CD4-positive, alpha-beta T cell treated with Interleukin-12 subunit alpha and Interleukin-12 subunit beta, for 1 hour (primary cell): ENCODE measurements at places on chromosomes 13 and 19.

DNA sequence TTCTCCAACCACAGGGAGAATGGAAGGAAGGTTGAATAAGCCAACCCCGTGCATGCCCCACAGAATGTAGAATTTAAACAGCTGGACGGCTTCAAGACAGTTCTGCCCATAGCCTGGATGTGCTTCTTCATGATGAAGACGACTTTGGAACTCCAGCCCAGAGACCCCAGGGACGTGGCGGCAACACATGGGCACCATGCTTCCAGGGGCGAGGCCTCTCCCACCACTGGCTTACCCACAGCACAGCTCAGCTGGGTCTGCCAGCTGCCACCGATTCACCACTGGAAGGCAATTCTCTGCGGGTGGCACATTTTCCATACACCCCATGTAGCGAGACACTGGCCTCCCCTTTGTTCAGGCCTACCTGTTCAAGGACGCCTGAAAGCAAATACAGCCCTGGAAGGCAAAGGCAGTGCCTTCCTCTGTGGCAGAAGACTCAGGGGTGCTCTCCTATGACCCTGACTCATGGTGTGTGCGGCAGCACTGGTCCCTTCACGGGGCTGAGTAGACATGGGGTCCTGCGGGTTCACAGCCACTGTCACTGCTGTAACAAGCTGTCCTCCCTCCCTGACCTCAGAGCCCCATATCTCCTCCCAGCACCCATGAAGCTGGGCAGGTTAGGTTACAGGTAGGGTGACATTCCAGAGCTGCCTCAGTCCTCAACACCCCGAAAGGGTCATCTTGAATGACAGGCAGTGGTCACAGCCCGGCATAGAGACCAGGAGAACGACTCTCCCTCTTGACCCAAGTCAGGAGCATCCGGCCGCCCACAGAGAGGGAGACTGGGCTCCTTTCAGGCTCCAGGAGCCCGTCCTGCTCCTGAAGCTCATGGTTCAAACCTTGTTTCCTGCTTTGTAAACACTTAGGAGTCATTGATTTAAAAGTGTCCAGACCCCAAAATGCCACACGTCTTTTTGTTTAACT is 72.7 kb downstream of the SPACA7 start:
- no peak for DNase-seq

DNA sequence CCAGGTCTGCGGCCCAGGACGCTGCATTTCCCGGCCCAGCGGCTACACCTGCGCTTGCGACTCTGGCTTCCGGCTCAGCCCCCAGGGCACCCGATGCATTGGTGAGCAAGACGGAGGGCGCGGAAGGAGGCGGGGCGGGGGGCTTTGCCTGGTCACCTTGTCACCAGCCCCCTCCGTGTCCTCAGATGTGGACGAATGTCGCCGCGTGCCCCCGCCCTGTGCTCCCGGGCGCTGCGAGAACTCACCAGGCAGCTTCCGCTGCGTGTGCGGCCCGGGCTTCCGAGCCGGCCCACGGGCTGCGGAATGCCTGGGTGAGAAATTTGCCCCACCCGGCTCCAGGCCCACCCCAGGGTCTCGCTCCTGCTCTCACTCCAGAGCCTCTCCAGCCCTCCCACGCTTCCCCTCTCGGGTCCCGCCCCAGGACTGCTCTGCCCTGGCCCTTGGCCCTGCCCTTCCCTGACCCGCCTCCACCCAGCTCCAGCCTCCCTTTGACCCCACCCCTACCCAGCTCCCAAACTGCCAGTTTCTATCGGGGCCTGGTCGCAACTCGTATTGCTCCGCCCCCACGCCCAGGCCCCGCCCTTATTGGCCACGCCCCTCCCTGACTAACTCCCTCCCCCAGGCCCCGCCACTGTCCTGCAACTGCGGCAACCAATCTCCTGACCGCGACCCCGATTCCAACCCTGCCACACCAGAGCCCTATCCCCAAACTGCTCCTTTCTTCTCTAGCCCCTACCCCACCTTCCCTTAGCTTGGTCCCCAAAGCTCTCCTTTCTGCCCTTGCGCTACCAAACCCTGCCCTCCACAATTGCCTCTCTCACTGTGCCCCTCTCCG is 8.6 kb downstream of the LTBP4 start:
- peak; percentile 89 for DNase-seq

DNA sequence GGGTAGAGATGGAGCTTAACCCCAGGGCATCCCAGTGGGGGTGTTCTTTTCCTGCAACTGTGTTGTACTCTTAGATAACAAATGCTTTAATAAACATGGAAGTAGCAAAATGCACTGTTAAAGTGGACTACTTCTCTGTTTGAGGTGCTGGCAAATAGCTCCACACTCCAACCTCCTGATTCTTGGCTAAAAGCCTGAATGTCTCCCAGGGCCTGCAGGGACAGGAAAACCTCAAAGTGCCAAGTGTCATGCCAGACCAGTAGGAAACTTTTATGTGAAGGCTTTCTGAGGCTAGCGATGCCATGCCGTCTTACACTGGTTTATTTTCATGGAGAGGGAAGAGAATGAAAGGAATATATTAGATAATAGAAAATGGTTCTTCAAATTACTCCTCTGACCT is 6.8 kb downstream of the FREM2 start:
- no peak for DNase-seq

- DNase-seq: no peak
These were observed 5.9 kb upstream of the PLAUR start for GRCh38 chr19:43675906-43676305.

DNA sequence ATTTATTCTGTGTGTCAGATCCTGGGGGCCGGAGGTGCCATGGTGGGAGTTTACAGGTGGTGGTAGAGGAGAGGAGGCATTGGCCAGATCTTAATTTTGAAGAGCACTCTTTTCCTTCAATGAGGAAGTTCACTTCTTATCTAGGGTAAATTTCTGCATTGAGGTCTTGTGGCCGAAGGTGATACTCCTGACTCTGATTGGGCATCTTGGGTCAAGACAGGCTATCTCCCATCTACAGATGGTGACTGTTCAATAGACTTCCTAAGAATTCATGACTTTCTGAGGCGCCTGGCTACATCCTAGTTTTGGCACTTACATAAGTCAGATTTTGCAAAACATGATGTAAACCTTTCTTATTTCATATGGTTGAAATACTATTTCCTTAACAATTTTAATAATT is 135.2 kb downstream of the SUCLA2 start:
- no peak for DNase-seq

DNA sequence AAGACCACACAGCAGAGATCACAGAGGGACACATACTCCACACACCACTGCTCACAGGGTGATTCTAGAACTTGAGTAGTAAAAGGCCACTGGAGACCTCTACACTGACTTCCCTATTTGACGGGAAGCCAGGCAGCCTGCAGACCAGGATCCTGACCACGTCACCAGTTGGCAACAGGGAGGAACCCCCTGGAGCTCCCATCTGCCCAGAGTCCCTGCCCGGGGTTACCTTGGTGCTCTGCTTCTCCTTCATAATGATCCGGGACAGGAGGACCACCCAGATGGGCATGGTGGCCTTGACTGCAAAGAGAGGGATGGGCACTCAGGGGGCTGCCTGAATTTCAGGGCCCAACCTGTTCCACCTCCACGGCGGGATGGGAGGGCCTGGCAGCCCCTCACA is 932 bp downstream of the SLC35E1 start:
- no peak for DNase-seq

DNA sequence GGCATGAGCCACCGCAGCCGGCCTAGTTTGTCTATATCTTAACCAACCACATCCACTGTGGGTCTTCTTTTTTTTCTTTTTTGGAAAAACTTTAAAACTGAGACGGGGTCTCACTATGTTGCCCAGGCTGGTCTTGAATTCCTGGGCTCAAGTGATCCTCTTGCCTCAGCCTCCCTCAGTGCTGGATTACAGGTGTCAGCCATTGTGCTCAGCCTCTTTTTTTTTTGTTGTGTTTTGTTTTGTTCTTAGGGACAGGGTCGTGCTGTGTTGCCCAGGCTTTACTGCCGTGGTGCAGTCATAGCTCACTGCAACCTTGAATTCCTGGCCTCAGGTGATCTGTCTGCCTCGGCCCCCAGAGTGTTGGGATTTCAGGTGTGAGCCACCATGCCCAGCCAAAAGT is 7.4 kb downstream of the SNRNP70 start:
- DNase-seq: no peak

GRCh38 chr13:88736026-88736425 is 1064.9 kb downstream of the SLITRK5 start:
- no peak for DNase-seq

DNA sequence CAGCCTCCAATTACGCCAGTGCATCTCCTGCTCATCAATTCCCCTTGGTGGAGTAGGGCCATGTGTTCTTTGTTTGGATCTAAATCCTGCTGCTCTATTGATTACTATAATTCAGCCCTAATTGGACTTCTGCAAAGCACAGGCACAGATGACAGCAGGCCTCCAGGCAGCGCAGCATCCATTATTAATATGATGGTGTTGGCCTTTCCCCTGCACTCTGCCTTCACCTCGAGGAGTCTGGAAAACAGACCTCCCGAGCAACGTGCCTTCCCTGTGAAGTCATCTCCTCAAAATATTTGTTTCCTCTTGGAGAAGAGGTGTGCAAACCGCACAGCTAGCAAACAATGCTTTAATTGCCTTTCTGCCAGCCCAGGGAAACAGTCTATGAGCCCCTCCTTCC is 92.5 kb downstream of the UQCRFS1 start:
- DNase-seq: no peak

- no peak for DNase-seq
These were observed 1.1 kb upstream of the KLF1 start for GRCh38 chr19:12888006-12888603.

DNA sequence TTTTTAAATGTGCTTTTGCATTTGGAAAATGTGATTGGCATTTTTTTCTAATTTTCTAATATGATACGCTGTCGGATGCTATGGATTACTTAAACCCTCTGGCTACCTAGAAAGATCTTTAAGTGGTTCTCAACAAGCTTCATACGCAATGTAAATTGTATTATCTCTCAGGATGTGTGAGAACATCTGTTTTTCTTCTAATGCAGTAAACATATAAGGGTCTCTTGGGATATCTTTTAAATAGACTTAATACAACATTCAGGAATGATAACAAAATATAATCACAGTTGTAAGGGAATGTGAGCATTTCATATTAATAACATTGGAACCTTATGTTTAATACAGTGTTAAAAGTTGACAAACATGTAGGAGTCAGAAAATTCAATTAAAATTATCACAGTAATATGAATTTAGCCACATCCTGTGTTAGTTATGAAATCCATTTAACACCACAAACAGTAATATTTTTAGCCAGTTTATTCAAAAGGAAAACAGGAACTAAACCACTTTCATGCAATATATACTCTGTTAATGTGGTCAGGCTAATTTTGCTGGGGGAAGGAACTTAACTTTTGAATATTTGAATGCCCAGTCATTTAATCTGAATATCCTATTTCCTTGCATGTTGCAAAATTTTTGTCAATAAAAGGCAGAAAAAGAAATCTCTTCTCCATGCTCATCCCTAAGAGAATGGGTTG is 15.0 kb upstream of the ALOX5AP start:
- DNase-seq: no peak

DNA sequence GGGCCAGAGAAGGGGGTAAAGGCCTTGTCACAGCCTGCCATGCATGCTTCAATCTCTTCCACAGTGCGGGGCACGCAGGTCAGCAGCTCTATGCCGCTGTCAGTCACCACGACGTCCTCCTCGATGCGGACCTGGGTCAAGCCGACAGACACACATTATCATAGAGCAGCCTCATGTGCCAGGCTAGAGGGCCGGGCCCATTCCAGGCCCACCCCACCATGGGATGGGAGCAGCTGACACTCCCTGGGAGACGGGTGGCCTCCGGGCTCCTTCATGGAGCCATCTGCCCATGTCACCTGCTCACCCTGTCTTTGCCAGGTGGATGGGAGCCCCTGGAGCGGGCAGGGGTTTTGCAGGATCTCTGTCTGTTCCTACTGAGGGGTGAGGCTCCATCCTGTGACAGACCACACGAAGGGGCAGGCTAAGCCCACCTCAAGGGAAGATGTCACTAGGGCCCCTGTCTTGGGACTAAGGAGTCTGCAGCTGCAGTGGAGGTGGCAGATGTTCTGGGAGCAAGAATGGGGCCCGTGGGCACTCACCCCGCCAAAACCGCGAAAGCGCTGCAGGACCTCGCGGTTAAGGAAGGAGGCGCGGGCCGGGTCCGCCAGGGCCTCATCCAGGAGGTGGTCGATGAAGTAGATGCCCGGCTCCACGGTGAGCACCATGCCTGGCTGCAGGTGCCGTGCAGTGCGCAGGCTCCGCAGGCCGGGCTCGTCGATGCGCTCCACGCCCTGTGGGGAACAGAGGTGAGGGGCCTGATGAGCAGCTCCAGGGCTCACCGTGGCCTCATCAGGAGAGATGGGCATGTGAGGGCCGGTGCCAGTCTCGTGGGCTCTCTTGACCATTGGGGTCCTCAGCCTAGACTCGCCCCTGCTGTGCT is 14.1 kb downstream of the CEBPG start:
- DNase-seq: no peak

DNA sequence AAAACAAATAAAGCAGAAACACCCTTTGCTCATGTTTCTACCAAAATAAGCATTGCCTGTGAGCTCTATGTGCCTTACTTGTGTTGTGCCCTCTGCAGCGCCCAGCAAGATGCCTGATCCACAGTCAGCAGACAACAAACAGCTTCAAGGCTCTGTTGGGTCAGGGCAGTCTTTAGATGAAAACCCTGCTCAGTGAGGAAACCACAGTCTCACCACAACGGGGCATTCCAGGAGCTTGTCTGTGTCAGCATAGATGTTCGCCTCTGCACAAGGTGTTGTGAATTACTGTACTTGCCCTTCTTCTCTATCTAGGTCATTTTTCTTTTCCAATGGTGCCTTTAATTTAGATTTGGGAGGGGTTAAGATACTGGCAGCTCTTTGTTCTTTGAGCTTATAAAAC is 251.9 kb downstream of the COL4A1 start:
- DNase-seq: no peak

DNA sequence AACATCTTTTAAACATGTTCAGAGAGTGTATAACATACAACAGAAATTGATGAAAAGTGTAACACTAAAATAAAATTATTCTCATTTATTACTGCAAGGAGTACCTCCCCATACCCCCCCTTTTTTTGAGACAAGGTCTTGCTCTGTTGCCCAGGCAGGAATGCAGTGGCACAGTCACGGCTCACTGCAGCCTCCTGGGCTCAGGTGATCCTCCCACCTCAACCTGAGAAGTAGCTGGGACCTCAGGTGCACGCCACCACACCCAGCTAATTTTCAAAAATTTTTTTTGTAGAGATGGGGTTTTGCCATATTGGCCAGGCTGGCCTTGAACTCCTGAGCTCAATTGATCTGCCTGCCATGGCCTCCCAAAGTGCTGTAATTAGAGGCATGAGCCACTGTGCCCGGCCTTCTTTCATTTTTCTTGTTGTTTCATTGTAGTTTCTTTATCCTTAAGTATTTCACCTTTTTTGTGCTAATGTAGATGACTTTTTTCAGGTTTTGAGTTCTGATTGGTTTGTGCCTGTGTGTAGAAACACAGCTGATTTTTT is 28.3 kb downstream of the GATAD2A start:
- DNase-seq: no peak
